ENCODE measurements at places on chromosomes 11 and 22.
A peak's percentile ranks its signal among the peaks of the same experiment; 100 is the strongest.

GRCh38 chr11:14029971-14030920 is 67.7 kb downstream of the SPON1 start:
- DNase-seq, result no peak

DNA sequence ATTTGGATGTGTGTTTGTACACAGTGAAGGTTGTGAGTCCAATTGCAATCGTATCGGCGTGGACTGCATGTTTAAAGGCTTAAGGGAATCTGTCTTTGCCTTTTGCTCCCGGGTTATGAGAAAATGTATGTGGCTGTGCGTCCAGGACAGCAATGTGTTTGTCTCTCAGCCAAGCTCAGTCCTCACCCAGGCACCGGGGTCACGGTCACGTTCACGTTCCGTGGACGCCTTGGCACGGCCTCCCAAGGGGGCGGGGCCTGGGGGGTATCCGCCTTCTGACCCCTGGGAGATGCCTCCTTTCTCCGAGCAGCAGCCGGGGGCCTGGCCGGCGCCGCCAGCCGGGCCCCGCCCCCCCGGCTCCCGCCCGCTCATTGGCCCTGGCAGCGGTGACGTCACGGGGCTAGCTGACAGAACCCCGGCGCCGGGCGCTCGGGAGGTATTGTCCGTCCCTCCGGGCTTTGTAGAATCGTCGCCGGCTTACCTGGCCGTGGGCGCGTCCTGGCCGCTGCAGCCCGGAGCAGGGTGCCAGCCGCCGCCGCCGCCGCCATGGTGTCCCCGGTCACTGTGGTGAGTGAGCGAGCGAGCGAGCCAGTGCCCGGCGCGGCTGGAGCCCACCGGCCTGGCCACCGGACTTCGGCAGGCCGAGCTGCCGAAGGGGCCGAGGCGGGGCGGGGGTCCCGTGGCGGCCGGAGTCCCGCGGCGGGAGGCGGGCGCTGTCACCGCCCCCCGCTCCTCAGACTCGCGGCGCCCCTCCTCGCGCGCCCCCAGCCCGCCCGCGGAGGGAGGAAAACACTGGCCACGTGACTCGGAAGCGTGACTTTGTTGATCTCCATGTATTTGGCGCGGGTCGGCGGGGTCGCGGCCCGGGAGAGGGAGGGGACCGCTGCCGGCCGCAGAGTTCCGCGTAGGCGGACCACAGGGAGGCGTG is at the start of gene TMEM86A:
Gene TMEM86A (plus strand): TSS at position 439 of the 928 bp plus-strand sequence. CDS start 108 bp downstream, at position 547.
- DNase-seq, result peak; percentile 81

GRCh38 chr11:81220146-81220895 is 1513.3 kb downstream of the FAM181B start:
- no peak for DNase-seq

DNA sequence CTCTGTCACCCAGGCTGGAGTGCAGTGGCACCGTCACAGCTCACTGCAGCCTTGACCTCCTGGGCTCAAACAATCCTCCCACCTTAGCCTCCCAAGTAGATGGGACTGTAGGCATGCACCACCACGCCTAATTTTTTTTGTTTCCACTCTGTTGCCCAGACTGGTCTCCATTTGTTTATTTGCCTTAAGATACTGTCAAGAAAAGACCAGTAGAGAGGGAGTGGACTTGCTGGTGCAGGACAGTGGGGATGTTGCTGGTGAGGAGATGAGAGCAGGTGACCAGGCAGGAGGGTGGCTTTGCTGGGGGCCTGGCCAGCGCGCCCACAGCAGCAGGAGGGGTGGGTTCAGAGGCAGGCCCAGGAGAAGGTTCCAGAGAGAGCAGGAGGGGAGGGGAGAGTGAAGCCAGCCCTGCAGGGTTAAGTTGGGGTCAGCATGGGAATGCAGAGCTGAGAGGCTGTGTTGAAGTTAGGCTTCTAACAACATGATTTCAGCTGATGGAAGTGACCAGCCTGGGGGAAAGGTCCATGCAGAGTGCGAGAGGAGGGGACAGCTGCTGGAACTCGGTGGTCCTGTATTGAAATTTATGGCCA is 35.8 kb downstream of the NADSYN1 start:
- no peak for DNase-seq
